ENCODE measurements at places on chromosomes 6 and 20.

GRCh38 chr6:87291883-87292282 lies 30.5 kb upstream of the SMIM8 start:
- DNase-seq, result no peak

DNA sequence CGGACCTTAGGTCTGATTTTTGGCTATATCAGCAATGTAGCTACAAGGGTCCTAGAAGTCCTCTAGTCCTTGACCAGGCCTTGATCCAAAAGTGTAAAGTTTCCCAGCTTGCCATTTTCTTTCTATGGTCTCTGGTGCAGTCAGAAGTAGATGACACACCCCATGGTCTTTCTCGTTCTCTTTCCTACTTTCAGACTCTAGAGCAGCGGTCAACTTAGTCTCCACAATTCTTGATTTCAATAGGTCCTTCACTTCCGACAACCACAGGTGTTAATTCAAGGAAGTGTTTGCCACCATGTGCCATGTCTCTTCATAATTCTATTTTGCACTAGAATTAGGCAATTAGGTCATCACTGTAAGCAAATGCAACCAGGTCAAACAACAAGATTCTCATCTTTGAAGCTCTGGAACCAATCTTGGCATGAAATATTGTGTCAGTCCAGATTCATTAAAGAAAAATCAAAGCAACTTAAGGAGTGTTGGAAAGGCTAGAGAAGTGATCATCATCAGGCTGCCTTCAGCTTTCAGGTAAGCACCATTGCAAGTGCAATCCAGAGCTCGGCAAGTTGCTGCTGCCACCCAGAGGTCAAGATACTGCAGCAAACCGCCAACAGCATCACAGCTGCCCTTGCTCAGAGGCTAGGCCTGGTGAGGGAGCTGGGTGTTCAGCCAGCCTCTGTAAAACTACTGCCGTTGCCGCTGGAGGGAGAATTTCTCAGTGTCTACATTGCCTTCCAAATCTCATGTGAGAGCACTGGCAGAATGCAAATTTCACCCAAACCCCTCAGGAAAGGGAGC lies 5.6 kb upstream of the SYNE1 start:
- peak; percentile 72 for DNase-seq

DNA sequence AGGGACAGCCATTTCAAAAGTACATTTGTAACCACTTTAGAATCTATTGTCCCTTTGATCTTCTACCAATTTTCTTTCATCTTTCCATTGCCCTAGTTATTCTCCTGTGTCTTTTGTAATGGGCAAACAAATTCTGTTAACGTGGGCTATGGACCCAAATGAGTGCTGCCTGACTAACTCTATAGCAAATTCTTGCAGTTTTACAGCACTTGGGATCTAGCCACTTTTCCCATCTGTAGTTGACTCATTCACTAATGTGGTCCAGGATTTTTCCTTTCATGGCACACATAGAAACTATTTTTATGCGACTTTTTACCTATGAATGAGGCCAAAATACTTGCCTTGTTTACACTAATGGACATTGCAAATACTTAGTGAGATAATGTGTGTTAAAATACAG lies 52.0 kb downstream of the GRIK2 start:
- no peak for DNase-seq

DNA sequence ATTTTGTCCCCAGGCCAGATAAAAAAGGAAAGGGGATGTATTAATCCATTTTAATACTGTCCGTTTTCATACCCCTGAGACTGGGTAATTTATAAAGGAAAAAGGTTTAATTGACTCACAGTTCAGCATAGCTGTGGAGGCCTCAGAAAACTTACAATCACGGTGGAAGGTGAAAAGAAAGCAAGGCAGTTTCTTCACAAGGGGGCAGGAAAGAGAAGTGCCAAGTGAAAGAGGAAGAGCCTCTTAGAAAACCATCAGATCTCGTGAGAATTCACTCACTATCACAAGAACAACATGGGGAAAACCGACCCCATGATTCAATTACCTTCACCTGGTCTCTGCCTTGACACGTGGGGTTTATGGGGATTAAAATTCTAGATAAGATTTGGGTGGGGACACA lies 152.5 kb downstream of the IBTK start:
- no peak for DNase-seq

GRCh38 chr20:834151-834746 lies 734 bp downstream of the FAM110A start:
- DNase-seq, result no peak

DNA sequence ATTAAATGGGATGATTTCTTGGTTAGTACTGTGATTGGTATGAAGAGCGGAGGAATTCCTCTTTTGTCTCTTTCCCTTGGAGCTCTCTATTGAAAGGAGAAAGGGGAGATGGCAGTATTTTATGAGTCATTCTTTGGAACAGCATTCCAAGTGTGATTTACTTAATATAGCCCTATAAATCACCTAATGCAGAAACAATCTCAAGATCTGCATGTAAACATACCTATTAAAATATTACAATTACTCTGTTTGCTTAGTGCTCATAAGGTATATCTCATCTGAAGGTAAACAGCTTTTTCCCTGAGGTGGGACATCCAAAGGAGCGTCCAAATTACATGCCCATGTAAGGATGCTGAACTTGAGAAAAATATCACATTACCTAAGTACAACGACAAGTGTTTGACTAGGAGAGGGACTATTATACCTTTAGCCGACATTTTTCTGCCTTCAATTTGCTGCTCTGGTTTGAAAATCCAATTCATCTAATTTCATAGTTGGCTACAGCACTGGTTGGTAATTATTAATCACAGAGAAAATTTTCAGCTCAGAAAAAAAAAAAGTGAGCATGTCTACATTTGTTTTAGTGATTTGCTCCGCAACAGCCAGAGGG lies 229.0 kb downstream of the FOXC1 start:
- no peak for DNase-seq

- DNase-seq, result no peak
These were observed 121.3 kb upstream of the CST7 start for GRCh38 chr20:24827603-24828295.

DNA sequence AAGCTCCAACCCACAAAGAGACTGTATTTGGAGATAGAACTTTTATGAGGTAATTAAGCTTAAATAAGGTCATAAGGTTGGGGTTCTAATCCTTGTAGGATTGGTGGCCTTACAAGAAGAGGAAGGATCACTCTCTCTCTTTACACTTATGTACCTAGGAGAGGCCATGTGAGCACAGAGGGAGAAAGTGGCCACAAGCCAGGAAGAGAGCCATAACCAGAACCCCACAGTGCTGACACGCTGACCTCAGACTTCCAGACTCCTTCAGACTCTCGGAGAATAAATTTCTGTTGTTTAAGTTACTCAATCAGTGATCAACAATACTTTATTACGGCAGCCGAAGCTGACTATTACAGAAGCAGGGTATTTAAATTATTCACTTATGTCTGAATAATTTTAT lies 430.5 kb upstream of the EPHA7 start:
- peak; percentile 6 for DNase-seq
